HFFc6 (cell line): ENCODE measurements at places on chromosomes 12 and 14.

DNA sequence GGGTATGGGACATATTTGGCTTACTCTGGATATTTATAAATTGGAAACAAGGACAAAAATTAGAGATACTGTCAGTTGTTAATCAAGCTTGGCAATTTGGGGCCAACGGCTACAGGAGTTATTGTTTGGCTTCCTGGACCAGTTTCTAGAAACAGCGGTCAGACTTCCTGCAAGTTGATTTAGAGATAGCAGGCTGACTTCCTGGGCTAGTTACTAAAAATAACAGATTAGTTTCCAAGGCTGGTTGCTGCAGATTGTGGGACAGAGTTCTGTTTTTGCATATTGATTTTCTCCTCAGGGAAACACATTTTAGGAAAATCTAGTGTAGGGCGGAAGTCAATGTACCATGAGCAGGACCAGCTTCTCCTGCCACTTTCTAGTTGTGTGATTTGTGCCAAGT is 144.0 kb upstream of the TMPO start:
- DNase-seq: no peak

DNA sequence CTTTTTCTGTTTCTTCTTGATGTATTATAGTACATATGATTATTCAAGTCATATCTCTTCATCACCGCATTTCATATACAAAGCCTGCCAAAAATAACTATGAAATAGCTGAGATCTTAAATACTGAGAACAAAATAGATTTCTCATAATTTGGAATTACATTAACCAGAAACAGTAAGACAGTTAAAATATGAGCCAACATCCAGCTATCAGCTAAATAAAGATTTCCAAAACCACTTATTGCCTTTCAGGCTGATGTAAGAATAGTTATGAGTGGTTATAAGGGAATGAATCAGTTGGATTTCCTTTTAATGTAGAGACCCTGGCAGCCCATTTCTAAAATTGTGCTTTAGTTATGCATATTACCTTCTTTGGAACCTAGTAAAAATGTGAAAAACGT is 47.4 kb downstream of the TMEM117 start:
- no peak for DNase-seq

DNA sequence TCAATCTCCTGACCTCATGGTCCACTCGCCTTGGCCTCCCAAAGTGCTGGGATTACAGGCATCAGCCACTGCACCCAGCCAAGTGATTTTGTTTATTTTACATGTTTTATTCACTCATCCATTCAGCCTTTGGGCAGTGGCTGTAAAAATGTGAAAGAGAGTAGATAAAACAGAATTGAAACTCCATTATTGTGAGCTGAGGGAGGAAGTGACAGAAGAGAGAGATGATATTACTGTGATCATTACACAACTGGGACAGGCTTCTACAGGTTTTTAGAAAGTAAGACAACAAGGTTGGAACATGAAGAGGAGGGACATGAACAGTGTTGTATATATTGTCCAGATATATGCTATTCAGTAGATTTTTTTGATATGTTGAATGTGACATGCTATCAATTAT is 25.0 kb downstream of the CREBL2 start:
- no peak for DNase-seq

DNA sequence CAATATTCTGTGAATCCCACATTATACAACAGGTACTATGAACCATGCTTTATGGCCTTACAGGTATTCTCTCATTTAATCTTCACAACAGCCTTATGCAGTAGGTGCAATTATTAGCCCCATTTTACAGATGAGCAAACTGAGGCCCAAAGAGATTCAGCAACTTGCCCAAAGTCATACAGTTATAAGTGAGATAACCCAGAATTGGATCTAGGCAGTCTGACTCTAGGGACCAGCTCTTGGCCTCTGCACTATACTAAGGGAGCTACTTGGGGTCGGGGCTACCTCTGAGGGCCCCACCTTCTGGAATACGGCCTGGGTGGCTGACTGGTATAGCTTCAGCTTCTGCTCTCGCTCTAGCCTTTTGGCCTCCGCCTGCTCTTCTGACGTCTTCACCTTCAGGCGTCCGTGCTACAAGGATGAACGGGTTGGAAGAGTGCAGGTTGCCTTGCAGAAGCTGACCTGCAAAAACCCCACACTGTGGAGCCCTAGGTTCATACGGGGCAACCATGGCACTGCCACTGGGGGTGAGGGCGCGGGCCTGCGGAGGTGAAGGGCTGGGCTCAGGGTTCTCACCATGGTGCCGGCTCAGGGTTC is 762 bp downstream of the RABGGTA start:
- DNase-seq: no peak

GRCh38 chr12:62668782-62669181 is 202.2 kb downstream of the MON2 start:
- no peak for DNase-seq

- DNase-seq: no peak
These were observed 444.9 kb downstream of the EGLN3 start for GRCh38 chr14:33505963-33506329.

DNA sequence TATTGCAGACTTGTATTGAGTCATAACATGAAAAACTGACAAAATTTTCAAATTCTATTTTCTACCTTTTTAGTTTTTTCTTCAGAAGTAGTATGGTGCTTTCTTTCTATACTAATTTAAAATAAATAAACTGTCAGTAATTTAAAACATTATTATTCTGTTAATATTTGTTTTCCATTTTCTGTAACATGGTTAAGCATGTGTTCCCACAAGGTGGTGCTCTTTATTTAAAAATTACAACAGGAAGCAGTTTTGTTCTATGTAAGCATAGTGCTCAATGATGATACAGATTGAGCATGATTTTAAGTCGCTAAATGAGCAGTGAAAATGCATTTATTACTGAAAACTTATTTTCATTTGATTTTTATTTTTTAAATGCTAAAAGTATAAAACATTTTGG is 114.6 kb downstream of the PPFIA2 start:
- peak; percentile 10 for DNase-seq

- DNase-seq: peak; percentile 61
These were observed 22.2 kb downstream of the ZNF664 start for GRCh38 chr12:123995023-123995748.

- DNase-seq: no peak
These were observed 28.3 kb downstream of the DYNC1H1 start for GRCh38 chr14:101992708-101993107.

DNA sequence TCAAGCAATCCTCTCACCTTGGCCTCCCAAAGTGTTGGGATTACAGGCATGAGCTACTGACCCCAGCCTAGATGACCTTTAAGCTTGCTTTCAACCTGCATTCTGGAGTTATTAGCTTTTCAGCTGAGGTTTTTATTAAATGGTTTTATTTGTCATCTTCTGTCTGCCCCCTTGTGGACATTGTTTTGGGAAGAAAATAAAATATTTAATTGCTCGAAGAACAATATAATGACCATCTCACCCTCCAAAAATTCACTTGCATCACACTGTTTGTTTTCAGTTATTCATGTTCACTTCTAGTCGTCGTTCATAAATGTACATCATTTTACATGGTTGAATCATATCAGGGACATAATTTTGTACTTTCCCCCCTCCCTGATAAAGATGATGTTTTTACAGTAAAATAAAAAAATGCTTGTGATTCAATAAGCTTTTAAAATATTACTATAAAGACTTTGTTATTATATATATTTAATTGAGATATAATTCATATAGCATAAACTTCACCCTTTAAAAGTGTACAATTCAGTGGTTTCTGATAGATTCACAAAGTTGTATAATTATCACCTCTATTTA is 10.1 kb upstream of the SPATS2 start:
- DNase-seq: peak; percentile 77

DNA sequence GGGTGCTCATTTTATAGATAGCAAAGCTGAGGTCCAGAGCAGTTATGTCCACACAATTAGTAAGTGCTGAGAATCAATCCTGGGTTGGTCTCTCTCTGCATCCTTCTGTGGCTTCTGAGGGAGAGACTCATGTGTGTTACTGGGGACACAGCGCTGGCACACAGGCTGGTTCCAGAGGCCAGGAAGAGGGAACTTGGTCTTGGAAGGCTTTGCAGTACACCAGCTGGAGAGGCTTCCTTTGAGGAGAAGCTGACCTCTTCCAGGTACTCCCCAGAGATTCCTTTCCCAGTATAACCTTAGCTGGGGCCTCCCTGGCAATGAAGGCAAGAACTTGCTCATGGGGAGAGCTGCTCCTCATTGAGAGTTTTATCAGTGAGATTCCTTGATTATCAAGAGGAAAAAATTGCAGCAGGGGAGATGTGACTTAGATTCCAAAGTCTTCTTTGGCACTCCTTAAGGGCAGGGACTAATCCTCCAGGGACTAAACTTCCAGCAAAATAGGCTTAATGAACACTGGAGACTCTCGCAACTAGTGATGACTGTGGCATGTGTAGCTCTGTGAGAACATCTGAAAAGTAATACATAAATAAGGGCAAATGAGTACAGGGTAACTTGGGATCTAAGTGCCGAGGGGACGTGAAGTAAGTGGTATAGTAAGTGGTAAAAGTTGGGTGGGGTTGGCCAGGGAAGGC is 13.9 kb upstream of the KRT80 start:
- no peak for DNase-seq

DNA sequence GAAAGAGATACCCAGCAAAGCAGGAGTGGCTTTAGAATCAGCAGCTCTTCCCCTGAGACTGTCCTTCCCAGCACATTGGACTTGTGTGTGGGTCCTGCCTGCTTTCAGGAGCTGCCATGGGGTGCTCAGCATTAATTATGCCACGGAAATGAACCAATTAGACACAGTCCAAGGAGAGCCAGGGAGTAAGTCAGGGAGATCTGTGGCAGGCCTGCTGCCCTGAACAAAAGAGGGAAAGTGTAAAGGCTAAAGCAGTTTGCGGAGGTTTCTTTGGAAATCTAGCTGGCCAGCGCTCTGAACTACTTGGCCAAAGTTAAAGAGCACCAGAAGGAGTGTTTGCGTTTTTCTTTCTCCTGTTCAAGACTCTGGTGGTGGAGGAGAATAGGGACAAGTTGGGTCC is 65.7 kb upstream of the SRSF5 start:
- no peak for DNase-seq

DNA sequence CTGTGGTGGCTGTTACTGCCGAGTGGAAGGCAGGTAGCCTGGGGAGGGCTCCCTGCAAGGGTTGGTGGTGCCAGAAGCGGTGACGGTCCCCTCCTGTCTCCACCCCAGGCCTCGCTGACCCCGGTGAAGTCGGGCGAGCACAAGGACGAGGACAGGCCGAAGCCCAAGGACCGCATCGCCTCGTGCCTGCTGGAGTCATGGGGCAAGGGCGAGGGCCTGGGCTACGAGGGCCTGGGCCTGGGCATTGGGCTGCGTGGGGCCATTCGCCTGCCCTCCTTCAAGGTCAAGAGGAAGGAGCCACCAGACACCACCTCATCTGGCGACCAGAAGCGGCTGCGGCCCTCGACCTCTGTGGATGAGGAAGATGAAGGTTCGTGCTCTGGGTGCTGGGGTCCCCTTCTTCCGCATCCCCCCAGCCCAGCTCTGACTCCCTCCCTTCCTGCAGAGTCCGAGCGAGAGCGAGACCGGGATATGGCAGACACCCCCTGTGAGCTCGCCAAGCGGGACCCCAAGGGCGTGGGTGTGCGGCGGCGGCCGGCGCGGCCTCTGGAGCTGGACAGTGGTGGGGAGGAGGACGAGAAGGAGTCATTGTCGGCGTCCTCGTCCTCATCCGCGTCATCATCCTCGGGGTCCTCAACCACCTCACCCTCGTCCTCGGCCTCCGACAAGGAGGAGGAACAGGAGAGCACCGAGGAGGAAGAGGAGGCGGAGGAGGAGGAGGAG is 13.3 kb downstream of the SETD1B start:
- DNase-seq: no peak

DNA sequence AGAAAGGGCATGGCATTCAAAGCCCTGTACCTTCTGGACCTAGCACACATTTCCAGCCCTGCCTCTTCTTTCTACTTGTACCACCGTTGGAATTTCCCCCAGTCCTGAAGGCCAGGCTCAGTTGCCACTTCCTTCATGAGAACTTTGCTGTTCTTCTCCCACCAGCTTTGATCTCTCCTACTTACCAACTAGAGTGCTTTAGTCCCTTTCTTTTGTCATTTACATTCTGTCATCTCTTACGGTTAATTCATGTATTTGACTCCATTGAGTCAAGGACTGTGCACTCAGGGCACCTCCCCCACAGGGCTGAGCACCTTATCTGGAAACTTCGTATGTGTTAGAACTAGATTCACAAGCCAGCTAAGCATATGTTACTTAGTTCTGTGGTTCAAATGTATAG is 26.3 kb downstream of the BICDL1 start:
- DNase-seq: no peak

DNA sequence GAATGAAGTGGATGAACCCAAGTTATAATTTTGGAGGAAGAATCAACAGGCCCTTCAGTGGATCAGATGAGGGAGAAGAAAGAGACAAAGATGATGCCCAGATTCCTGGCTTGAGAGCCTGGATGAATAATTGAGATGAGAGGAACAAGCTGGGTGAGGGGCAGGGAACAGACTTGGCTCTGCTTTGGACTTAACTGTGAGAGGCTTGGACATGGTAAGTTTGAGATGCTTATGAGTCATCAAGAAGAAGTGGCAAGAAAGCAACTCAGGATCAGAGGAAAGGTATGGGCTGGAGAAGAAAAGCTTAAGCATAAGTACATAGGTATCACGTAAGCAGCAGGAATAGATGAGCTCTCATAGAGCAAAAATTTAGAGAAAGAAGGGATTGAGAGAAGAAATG is 55.3 kb downstream of the FIGNL2 start:
- peak; percentile 65 for DNase-seq

- DNase-seq: peak; percentile 78
These were observed 23.1 kb upstream of the PGF start for GRCh38 chr14:74978416-74978947.

DNA sequence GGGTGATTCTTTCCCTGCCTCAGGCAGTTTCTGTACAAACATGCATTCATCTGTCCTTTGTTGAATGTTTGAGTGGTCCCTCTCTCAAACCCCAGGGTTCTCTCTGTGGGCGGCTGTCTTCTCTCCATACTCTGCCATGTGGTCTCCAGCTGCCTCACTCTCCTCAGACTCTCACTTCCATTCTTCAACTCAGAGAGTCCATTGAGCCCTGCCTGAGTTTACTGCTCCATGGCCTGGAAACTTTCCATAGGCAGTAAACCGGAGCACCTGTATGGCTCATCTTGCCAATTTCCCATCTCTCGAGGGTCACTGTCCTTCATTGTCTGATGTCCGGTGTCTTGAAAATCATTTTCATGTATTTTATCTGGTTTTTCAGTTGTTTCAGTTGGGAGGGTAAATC is 11.3 kb downstream of the C14orf132 start:
- no peak for DNase-seq

DNA sequence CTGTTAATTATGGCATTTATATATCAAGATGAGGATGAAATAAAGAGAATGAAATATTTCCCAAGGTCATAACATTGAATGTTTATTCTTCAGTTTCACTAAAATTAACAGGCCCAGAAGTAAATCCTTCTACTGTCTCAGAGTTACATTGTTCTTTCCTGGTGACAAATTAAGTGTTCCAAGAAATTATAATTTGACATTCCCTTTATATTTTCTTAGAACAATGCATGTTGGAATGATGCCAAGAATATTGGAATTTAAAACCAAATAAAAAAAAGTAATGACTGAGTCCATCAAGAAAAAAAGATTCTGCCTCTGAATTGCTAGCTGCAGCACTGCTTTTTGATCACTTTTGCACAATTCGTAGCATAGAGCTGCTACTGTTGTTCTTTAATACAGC is 152.1 kb downstream of the METTL25 start:
- DNase-seq: no peak

- DNase-seq: no peak
These were observed 229.9 kb downstream of the EFCAB11 start for GRCh38 chr14:89724628-89724960.
